ENCODE measurements at places on chromosomes 5 and 9. TPM values are rescaled to one million over a fixed set of nuclear protein-coding genes. Genes with fewer than 3 reads are reported as not detected.

- peak; percentile 66 for DNase-seq
Measured at GRCh38 chr9:72271613-72272478, 93.2 kb downstream of the ZFAND5 start.

Gene GOLM1
- total RNA-seq: 3.0 TPM

Gene STPG3
- total RNA-seq: not detected

Gene C5orf34
- 9.8 TPM for total RNA-seq

- DNase-seq: no peak
Measured at GRCh38 chr9:131240047-131240921, 36.0 kb downstream of the FAM78A start.

GRCh38 chr5:154721481-154722058 lies 33.6 kb upstream of the LARP1 start:
- DNase-seq: no peak

GRCh38 chr5:39757131-39757530 lies 332.4 kb upstream of the DAB2 start:
- no peak for DNase-seq

Gene SLC12A7
- 6.6 TPM for total RNA-seq

Gene GABRA1
- total RNA-seq: not detected

DNA sequence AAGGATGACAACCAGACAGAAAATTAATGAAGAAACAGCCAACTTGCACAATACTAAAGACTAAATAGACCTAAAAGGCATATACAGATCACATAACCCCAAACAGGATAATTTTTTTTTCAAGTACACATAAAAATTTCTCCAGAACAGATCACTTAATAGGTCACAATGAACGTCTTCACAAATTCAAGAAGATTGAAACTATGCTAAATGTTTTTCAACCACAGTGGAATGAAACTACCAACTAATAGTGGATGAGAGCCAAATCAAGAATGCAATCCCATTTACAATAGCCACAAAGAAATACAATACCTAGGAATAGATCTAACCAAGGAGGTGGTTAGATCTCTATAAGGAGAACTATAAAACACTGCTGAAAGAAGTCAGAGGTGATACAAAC lies 145.8 kb downstream of the TMEM232 start:
- no peak for DNase-seq

Gene IFNB1
- 1.2 TPM for total RNA-seq

DNA sequence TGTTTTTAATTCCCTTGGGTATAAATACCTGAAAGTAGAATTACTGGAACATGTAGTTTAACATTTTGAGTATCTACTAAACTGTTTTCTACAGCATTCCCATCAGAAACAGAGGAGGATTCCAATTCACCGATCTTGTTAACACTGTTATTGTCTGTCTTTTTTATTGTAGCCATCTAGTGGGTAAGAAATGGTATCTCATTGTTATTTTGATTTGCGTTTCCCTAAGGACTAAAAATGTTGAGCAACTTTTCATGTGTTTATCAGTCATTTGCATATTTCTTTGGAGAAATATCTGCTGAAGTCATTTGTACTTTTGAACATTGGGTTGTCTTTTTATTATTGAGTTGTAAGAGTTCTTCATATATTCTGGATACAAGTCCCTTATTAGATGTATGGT lies 135.2 kb upstream of the NFIL3 start:
- DNase-seq: no peak

- no peak for DNase-seq
Measured at GRCh38 chr5:134642931-134643530, 5.6 kb upstream of the SEC24A start.

Gene GLRA1
- total RNA-seq: not detected

Gene GRHPR
- 65.6 TPM for total RNA-seq

- DNase-seq: no peak
Measured at GRCh38 chr9:110028271-110028670, 179.7 kb downstream of the C9orf152 start.

DNA sequence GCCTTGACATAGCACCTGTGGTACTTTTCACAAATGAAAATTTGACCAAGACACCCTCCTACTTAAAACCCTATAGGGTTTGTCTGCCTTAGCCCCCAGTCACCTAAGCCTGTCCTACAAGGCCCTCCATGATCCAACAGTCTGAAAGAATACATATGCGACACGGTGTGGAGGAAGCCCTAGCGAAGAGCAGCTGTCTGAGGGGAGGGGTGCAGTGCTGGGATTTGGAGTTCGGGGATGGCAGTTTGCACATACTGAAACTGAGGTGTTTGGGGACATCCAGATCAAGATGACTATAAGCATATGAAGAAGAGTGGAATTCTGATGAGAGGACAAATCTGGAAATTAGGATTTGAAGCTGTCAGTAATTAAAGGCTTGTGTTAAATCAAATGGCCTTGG lies 7.2 kb upstream of the MYORG start:
- peak; percentile 34 for DNase-seq

GRCh38 chr5:65070026-65070425 lies 301.3 kb downstream of the CWC27 start:
- DNase-seq: no peak

Gene SH3TC2
- not detected for total RNA-seq

DNA sequence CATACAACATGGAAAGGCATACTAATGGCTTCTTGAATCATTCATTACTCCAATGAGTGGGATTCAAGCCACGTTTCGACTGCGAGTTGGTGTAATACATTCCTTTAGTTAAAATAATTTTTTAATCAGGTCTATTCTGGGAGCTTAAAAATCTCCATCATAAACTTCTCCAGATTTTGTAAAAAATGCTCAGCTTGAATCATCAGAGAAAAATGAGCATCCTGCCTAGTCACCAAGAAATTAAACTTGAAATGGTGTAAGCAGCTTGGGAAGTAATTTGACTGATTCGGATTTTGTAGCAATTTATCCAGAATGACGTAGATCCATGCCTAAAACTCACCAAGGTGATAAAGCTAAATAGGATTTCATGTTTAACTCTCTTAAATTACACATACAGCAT lies 165.7 kb downstream of the SLCO4C1 start:
- DNase-seq: no peak

Gene NUTM2G
- total RNA-seq: not detected

- no peak for DNase-seq
Measured at GRCh38 chr5:111689357-111689935, 67.5 kb downstream of the NREP start.

DNA sequence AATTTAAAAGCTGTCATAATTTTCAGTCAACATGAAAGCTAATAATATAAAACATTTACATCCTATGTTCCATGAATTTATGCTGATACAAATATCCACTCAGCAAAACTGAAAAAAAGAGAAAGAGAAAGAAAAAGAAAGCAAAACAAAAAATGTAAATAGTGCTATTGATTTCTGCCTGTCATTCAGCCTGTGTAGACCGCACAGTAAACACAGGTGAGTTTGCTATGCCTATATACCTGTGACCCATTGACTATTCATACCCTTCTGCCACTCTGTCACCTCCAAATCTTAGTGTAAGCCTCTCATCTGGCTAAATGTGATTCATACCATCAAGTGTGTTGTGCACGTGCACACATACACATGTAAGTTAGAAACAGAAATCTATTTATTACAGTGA lies 359.0 kb upstream of the RORB start:
- no peak for DNase-seq

- no peak for DNase-seq
Measured at GRCh38 chr5:51465165-51465564, 81.9 kb downstream of the ISL1 start.

Gene IGFBPL1
- not detected for total RNA-seq

DNA sequence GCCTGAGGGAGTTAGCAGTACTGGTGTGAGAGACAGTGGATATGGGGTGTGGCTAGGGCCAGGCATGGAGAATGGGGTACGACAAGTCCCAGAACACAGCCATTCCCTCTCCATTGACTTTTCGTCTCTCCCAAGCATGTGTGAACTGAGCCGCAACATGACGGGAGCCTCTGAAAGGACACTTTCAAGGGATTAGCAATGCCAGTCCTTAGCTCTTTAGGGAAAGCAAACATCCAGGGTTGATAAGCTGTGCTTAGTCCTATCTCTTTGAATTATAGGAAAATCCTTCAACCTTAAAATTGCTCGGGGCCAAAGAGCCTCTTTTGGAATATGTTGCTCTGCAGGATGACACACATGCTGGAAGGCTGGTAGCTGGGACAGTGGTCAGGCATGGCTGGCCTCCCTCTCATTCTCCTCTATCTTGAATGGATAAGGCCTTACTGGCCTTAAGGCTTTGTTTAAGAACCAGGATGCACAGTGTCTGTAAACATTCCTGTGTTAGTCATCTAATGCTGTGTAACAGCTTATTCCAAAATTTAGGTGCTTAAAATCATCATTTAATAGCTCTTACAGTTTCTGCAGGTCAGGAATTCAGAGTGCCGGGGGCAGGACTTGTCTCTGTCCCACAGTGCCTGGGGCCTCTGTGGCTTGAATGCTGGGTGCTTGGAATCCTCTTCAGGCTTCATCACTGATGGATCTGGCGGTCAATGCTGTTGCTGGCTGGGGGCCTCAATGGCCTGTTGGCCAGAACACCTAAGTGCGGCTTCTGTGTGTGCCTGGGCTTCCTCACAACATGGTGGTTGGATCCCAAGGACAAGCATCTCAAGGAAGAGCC lies 95.3 kb downstream of the PTTG1 start:
- DNase-seq: no peak
